ENCODE measurements at places on chromosomes 1 and 21.

DNA sequence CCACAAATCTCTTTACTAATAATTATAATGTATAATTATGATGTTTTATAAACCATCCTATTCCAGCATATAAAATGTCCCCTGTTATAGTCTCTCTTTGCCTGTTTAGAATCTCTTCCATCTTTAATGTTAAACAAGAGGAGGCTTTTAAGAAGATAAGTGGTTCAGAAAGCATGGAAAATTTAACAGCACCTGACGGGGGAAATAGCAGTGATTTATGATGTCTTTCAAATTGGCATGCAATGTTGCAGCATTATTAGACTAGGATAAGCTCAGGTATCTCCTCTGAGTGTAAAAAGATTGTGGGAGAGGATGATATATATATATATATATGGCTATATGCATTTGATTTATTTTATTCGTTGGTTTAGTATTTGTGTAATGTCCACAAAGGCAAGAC is 24.4 kb downstream of the GIPC2 start:
- no peak for DNase-seq

DNA sequence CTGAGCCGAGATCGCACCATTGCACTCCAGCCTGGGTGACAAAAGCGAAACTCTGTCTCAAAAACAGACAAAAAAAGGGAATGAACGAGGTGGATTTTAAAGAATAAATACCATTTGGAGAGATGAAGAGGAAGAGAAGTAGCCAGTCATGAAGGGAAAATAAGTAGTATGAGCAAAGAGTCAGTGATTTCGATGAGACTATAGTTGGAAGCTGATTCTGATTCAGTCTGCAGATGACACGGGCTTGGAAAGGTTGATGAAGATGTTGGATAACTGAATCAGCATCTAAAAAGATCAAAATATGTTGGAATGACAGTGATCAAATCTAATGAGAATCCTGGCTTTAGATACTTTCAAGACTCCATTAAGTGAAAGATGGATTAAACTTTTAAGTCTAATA is 23.8 kb downstream of the MACF1 start:
- DNase-seq: no peak

DNA sequence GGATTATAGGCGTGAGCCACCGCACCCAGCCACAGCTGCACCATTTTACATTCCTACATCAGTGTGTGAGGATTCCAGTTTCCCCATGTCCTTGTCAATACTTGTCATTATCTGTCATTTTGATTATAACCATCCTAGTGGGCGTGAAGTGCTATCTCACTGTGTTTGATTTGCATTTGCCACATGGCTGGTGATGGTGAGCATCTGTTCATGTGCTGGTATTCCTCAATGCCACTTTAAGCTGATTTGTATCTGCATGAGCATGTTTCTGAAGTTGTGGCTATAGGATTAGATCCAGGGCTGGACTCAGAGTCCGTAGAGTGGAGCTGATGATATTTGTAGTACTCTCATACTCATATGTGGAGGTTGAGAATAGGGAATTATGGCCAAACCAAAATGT is 36.6 kb downstream of the SRRM1 start:
- DNase-seq: no peak

DNA sequence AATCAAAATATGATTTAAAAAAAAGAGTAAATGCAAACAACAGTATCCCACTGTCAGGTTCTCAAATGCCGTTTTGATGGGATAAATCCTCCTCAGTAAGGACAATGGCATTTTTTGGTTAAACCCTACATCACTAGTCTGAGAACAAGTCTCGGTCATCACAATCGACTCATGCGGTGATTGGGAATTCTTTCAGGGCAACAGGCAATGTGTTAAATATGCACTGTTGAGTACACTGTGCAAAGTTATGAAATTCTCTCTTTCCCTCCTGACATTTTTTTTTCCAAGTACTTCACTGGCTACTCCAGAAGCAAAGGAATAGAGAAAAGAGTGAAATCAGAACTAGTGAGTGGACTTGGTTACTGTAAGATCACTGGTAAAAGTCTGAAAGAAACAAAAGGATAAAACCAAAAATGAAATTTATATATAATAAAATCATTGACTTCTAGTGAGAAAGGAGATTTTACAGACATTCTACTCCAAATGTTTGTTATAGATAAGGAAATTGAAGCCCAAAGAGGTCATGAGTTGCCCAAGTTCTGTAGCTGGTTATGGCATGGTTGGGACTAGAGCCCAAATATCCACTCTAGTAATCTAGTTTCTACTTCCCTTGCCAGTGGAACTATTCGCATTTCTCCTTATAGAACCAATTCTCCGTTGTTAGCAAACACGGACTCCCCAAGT is 111.3 kb downstream of the TGFBR3 start:
- DNase-seq: no peak

GRCh38 chr1:76354236-76354635 is 279.7 kb downstream of the ST6GALNAC3 start:
- no peak for DNase-seq

DNA sequence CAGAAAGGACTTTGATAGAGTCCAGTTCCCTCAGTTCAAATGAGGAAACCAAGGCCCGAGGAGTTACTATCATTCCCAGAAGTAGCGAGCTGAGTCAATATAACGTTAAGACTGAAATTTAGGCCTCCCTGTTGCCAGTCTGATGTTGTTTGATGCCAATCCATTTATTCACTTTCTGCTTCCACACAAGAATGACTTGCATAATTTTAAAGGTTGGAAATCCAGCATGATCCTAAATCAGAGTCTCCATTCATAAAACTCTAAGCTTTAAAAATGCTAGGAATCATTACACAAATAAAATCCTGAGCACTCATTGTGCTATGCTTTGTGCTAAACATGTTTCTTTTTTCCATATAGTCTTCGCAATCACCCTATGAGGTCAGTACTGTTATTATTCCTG is 414.4 kb downstream of the PTBP2 start:
- no peak for DNase-seq

- no peak for DNase-seq
Measured at GRCh38 chr1:181015251-181015615, 7.4 kb downstream of the STX6 start.

GRCh38 chr1:3624200-3625136 is at the start of gene TPRG1L:
Gene TPRG1L (plus strand): TSS chr1:3625015. CDS start chr1:3625073, 58 bp downstream.
- DNase-seq: peak; percentile 96

DNA sequence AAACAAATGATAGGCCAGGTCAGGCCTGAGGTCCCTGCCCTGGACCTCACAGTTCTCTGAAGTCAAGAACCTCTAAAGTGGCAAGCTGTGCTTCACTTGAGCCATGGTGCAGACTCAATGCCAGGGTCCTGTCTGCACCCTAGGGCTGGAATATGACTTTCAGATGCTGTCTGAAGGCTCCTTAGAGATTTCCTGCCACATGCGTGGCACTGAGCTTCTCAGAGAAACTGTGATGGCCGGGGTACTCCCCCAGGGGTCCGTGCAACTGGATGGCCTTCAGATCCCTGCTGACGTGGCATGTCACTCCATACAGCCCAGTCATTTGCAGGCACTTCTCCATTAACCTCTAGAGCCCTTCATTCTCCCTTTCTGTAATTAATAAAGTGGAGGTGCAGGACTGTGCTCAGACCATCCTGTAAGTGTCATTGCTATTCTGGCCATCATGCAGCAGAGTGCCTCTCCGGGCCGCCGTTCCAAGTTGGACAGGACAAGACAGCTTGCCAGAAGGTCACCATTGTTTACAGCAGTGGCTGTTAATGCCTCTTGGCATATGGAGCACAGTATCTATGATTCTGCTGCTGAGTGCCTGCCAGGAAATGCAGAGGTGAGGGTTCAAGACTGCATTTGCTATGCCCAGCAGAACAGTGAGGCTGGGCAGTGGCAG is 205.1 kb upstream of the COA6 start:
- no peak for DNase-seq

DNA sequence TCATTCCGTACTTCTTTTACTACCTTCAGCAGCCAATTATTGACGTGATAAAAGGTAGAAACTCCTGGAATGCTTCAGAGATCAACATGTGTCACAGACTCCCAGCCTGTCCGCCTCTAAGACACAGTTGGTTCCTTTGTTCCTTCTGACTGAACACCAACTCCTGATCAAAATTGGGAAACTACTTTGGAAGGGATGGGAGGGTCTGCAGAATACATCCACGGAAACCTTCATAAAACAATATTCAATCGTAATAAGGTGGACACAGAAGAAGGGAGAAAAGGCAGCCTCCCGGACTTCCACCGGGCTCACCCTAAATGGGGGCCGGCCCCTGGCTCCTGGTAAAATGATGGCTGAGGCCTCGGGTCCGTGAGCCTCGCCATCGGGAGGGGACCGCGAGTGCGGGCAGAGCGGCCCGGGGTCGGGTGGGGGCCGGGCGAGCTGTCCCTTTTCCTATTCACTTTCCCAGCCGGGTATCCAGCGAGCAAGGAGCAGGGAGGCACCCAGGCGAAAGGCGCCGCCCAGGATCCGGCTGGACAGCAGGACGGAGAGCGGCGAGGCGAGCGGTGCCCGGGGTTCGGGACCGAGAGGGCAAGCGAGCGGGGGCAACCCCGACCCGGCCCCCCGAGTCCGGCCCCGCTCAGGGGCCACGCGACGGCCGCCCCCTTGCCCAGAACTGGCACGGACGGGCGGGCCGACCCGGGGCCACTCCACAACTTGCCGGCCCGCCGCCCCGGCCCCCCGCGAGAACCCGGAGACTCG is 805 bp downstream of the NRIP1 start:
- DNase-seq: peak; percentile 47

DNA sequence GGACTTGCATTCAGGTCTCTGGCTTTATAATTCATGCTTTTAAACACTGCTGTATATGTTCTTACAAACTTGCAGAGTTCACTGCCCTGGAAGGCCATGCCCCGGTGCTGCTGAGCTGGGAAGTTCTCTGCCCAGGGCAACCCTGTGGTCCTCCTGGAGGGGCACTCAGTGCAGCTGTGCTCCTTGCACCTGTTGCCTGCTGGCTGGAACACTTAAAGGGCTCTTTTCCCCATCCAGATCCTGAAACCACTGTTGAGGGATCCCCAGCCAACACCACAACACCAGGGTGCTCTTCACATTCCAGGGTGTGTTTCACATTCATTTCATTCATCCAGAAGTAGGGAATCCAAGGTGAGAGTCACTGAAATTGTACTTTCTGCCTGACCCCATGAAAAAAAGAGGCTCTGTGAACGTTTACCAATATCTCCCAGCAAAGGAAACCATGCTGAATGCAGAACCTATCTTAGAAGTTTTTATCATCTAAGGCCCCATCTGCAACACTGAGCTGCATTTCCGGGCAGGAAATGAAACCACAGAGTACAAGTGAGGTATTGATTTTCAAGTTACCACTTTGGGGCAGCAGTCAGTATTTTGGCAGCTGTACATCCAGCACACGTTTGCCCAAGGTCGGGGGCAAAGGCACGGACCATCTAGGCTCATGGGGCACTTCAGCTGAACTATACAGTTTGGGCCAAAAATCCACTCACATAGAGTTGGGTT is 16.4 kb upstream of the KIAA0040 start:
- no peak for DNase-seq

- no peak for DNase-seq
Measured at GRCh38 chr21:29145852-29146453, 15.5 kb downstream of the MAP3K7CL start.

GRCh38 chr1:205521686-205522085 is 17.2 kb downstream of the CDK18 start:
- DNase-seq: no peak

DNA sequence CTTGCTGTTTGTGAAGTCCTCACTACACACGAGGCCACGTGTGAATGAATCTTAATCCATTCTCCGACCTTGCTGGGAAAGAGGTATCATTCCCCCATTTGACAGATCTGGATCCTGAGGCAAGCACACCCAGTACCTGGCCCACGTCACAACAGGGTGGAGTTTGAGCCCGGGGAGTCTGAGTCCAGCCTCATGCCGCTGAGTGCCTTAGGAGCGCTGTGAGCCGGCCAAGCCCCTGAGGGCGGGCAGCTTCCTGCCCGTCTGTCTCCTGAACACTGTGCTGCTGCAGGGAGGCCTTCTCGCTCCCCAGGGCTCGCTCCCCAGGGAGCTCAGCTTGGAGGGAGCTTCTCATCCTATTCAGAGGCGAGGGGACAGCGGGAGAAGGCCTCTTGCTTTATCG is 29.7 kb downstream of the SLC45A1 start:
- no peak for DNase-seq

GRCh38 chr1:73903092-73903491 is 294.9 kb downstream of the LRRIQ3 start:
- DNase-seq: no peak

DNA sequence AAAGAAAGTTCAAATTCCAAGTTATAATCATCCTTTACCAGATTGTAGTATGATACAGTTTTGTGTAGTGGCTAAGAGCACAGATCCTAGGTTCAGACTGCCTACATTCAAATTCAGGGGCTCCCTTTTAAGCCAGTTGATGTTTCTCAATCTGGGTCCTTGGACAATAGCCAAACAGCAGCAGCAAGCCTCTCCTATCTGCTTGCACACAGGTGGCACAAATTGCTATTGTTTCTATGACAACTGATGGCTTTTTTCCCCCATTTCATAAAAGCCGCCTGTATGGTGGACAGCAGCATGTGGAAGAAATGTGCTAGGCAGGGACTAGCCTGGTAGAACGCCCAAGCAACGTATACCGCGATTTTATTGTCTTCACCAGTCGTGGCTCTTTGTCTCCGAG is 76.5 kb downstream of the S1PR1 start:
- DNase-seq: no peak

DNA sequence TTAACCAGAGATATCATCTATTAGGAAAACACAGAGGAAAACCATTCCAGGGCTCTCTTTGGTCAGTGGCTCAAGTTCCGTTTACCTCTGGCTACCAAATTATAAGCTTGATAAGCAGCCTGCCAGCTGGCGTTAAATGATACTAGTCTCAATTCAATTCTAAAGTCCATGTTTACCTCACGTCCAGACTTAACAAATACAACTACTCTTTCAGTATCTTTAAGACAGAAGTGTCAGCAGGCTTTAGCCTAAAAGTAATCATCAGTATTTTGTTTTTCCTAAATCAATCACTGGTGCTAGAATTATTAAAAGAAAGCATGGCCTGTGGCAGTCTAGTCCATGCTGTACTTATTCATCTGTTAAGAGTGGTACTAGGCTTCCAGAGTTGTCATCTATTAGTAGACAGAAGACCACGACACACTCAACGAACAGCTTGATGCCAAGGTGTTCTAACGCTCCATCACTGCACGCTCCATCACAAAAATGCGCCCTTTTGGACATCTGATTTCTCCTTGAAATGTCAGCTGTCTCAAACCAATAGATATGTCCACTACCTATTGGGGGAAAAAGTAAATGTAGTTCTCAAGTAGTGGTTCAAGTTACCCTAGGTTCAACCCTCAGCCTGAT is 1.5 kb downstream of the IVNS1ABP start:
- DNase-seq: no peak

DNA sequence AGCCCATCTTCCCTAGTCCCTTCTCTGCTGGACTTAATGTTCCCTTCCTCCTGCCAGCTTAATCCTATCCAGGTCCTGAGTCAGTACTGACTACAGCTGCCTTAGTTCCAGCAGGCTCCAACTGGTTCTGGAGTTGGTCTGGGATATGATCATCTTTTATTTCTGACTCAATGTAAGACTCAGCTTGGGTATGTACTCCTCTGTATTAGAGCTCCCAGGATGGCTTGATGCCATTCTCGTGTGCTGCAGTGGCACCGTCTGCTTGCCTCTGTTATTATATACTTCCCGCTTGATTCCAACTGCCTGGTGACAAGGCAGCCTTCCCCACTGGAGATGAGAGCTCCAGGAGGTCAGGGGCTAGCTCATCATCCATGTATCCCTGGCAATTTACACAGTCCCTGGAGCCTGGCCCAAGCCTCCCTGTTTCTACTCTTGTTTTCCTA is 164.4 kb upstream of the DPT start:
- DNase-seq: no peak
